ENCODE measurements at places on chromosomes 1 and 21.

DNA sequence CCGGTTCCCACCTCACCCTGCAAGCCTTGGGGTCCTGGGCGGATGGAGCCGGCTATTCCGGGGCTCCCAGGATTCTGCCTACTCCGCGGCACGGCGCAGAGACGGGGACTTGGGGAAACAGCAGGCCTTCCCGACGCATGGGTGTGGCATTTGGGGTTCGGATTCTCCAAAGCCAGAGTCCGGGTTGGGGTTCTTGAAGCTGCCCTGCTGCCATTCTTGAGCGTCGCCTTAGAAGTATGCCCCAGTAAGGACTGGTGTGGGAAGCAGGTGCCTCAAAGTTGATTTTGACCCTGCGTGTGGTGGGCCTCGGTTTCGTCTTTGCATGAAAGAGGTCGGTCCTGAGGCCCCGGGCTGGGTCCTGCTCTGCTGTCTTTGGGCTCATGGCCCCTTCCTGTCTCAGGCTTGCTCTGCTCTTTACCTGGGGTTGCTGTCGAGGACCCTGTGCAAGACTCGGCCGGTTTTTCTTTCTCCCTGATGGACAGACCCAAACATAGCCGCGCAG lies 696 bp downstream of the GUK1 start:
- DNase-seq: no peak

GRCh38 chr1:44604157-44604955 lies 69.9 kb downstream of the TMEM53 start:
- DNase-seq: no peak

GRCh38 chr1:54922921-54923421 lies 36.0 kb upstream of the DHCR24 start:
- no peak for DNase-seq

DNA sequence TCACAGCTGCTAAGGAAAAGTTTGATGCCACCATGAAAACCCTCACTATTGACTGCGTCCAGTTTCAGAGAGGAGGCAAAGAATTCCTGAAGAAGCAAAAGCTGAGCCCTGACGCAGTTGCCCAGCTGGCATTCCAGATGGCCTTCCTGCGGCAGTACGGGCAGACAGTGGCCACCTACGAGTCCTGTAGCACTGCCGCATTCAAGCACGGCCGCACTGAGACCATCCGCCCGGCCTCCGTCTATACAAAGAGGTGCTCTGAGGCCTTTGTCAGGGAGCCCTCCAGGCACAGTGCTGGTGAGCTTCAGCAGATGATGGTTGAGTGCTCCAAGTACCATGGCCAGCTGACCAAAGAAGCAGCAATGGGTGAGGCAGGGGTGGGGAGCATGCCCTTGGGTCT lies 9.5 kb downstream of the CZIB start:
- no peak for DNase-seq

DNA sequence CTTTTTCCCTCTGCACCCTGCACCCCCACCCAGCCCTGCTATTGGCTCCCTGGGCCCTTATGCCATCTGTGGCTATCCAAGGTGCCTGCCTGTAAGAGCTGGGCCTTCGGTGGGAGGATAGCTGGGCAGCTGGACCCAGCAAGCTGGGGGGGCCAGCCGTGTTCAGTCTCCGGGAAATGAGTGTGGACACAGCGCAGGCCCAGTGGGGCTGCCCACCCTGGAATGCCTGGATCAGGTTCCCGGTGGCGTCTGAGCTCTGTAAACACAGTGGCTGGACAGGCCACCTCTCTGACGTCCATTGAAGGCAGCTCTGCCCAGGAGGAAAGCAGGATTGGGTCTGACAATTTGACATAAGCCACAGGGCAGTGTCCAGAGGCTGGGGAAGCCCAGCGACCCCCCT lies 127.8 kb downstream of the FOXD2 start:
- DNase-seq: no peak

GRCh38 chr1:5856246-5856815 lies 135.9 kb downstream of the NPHP4 start:
- DNase-seq: no peak

- no peak for DNase-seq
These were observed 17.2 kb upstream of the SLC19A1 start for GRCh38 chr21:45559216-45560105.

DNA sequence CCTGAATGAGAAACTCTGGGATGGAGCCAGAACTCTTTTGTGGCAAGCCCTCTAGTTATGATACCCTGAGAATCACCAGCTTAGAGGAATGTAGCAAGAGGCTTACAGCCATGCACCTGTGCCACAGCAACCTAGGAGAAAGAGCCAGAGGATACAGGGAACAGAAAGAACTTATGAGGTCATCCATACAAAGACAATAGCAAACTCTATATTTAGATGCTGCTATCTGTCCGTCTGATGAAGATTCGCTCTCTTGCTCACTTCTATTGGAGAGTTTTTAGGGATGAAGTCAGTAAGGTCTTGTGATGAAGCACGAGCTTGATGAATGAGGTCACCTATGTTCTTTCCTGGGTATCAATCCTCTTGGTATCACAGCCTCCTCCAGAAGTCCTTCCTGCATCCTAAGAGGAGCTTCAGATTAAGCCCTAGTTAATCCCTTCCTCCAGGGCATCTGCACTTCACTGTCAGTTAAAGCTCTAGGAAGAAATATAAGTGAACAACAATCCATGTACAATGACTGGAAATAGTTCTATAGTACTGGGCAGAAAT lies 185.6 kb downstream of the DAB1 start:
- DNase-seq: no peak

DNA sequence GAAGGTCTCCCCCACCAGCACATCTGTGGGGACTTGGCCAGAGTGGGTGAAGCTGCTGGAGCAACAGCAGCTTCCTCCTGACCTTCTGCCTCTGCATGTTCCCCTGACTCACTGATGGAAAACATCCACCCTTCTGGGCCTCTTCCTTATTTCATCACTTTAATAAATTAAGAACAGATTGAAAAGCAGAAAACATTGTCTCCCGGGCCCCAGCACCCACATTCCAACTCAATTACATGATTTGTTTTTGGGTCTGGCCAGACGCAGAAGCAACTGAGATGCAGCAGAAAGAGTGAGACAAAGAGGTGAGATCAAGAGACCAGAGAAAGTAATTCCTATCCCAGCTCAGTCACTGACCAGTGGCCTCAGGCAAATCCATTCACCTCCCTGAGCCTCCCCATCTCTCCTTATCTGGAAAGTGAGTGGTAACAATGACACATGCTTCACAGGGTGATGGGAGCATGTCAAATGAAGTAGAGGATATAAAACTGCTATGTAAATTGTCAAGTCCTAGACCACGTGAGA lies 157.1 kb downstream of the ELAVL4 start:
- no peak for DNase-seq

GRCh38 chr1:206066479-206067171 lies 13.7 kb downstream of the RHEX start:
- no peak for DNase-seq

DNA sequence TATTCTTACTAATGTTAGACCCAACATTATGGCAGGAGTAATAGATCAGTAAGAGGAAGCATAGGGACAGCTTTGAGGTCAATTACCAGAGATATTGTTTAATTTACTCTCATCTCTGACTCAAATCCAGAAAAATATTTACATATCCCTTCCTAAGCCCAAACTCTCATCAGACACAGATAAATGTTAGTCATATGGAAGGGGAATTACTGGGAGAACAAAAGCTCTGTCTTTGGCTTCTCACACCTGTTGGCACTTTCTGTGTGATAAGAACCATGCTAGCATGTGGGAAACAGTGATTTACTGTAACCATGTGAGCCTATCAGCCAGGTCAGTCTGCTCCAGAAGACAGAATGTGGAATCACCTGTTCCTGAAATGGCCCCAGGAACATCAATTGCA lies 72.4 kb downstream of the DUSP10 start:
- DNase-seq: no peak

GRCh38 chr1:152502496-152503180 lies 8.0 kb upstream of the LCE5A start:
- DNase-seq: no peak

DNA sequence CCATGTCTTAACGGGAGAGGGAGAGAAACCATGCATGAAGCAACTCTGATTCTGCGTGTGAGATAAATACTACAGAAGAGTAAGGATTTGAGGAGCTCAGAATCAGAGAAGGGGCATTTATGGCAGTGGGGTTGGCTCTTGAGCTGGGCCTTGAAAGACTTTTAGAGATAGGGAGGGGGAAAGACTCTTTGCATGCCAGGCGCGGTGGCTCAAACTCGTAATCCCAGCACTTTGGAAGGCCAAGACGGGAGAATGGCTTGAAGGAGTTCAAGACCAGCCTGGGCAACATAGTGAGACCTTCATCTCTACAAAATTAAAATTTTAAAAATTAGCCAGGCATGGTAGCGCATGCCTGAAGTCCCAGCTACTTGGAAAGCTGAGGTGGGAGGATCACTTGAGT lies 672 bp downstream of the ARMH1 start:
- DNase-seq: no peak

- no peak for DNase-seq
These were observed 402.1 kb downstream of the SETD4 start for GRCh38 chr21:35658242-35658641.

DNA sequence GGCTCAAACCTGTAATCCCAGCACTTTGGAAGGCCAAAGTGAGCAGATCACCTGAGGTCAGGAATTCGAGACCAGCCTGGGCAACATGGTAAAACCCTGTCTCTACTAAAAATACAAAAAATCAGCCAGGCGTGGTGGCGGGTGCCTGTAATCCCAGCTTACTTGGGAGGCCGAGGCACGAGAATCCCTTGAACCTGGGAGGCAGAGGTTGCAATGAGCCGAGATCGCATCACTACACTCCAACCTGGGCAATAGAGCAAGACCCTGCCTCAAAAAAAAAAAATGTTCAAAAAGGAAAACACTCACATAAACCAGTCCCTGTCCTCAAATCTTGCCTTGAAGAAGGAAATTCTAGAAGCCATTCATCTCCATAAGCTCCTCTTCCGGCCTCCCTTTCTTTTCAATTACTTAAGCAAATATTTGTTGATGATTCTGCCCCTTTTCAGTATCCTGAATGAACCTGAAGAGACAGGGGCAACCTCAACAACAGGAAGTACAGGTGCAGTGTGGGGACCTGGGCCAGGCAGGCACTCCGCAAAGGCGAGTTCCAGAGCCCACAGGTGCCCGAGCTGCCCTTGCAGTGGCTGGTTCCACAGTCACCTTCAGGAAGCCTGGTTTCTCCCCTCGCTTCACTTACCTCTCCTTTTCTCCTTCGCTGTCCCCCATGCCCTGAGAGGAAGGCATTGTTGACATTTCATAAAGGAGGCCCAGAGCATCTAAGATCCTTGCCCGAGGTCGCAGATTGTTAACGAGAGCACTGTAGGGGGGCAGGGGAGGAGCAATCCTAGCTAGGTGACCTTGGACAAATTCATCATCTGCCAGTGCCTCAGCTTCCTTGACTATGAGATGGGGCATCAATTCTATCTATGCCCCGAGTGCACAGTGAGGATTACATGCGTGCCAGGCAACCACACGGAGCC lies 8.9 kb upstream of the LEFTY1 start:
- no peak for DNase-seq

DNA sequence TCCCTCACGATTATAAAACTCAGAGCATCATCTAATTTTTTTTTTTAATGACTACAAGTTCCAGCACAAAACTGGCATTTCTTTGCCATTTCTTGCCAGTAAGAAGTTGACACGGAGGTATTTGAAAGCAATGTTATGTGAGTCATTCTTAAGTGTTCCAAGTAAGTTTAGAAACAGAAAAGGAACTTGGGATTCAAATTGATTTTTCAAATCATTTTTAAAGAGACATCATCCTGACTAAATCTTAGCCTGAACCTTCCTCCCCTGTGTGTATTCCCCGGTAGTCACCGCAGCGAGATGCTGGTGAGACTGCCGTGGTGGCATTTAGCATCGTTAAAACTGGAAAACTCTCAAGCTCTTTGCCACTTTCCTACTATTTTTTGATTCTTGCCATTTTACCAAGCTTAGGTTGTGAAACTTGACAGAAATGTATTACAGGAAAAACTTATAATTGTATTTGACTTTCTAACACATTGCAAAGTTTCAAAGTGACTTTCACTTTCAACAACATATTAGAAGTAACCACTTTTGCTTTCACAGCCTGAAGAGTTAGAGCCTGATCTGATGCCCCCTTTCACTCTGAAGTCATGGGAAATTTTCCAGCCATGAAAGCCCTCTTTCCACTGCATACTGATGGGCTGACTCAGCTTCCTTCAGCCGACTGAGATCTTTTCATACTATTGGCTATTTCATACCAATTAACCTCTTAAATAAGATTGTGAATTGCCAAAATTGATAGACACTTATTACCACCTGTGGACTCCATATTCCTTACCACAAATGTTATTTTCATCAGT lies 61.4 kb downstream of the OLFML2B start:
- DNase-seq: no peak

- no peak for DNase-seq
These were observed 10.8 kb upstream of the ERMAP start for GRCh38 chr1:42806171-42806570.

- no peak for DNase-seq
These were observed 9.5 kb downstream of the GPR137B start for GRCh38 chr1:236151739-236152424.

DNA sequence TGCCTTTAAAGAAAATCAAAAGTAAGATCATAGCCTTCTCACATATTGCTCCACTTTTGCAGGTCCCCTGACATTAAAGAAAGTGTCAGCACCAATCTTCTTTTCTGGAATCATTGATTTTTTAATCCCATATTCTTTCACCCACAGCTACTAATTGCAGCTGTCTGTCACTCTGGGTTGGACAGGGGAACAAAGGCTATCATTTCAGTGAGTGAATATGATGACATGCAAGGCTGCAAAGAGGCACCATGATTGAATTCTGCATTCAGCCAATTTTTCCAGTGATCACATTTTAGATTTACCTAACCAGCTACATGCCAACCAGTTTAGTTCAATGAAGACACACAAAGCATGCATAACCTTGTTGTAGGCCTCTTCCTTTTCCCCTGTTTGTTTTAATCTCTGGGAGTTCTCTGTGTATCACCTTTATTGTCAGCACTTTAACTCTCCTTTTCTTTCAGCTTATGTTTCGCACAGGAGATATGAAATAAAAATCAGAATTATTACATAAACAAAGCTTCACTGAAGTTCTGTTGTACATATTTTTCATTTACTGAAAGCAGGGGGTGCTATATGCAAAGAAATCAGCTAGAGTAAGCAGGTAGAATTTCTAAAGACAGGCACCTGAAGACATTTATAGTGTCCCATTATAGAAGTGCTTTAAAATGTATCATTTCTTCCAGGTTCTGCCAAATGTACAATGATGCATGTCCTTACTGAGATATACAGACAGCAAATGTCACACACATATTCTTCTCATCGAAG lies 584.8 kb downstream of the PLA2G4A start:
- peak; percentile 35 for DNase-seq

DNA sequence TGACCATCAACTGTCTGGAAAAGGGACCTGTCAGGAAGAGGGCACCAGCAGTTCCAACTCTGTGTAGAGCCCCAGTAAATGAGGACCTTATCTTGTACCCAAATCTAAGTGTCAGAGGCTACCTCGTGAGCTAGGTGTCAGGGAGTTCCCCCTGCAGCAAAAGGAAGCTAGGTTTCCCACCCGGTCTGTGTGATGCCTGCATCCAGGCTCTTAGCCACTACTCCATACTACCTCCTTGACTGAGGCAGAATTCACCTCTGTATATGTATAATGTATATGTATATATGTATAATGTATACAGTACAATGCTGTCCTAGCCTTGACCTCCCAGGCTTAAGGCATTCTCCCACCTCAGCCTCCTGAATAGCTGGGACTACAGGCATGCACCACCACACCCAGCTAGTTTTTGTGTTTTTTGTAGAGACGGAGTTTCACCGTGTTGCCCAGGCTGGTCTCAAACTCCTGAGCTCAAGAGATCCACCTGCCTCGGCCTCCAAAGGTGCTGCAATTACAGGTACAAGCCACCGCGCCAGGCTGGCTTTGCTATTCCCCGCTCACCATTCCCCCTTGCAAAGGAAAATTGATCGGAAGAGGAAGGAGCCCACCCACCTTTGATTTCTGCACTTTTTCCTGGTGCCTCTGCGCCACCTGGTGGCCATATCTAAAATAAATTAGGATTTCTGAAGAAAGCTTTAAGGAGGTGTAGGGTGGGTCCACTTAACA lies 15.7 kb upstream of the LUZP1 start:
- DNase-seq: peak; percentile 81
